ENCODE measurements at places on chromosomes 6 and 20.

- no peak for DNase-seq
These were observed 77.3 kb downstream of the GRM4 start for GRCh38 chr6:34068462-34069044.

- no peak for DNase-seq
These were observed 98.0 kb upstream of the SLC24A3 start for GRCh38 chr20:19114410-19114809.

GRCh38 chr20:48749437-48749836 is 78.4 kb downstream of the PREX1 start:
- DNase-seq = no peak

GRCh38 chr6:126672649-126673048 is 332.7 kb downstream of the CENPW start:
- no peak for DNase-seq

GRCh38 chr6:147986846-147987245 is 355.8 kb upstream of the SASH1 start:
- no peak for DNase-seq

GRCh38 chr20:9408422-9409300 is 105.7 kb upstream of the LAMP5 start:
- DNase-seq = no peak

- DNase-seq = no peak
These were observed 97.7 kb downstream of the BTBD9 start for GRCh38 chr6:38542031-38542430.

DNA sequence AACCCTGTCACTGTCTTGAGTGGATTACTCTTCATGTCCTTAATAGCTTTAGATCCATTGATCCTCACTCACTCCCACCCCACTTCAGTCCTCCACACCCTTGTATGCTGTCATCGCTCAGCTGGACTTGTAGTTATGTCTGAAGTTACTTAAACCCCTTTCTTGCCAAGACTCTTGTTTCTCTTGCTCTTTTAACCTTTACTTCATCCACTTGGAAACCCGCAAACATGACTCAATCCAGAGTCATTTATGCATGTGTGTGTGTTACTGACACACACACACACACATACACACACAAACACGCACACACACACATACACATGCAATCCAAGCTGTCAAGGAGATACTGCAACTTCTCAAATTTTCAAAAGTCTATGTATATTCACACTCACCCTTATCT is 341.8 kb downstream of the SYNE1 start:
- no peak for DNase-seq

DNA sequence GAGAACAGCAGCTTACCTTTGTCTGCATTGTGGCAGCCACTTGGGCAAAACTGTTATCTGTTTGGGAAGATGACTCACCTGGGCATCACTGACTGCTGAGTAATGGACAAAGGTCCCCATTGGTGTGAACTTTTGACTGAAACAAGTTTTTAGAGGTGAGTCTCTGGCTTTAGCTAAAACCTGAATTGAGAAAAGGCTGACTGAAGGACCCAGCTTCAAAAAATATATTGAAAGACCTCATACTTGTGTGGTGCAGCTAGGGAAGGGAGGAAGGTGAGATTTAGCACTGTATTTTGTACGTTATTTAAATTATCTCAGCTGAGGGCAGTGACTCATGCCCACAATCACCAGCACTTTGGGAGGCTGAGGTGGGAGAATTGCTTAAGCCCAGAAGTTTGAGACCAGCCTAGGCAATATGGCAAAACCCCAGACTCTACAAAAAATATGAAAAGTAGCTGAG is 4.5 kb upstream of the CITED2 start:
- no peak for DNase-seq

DNA sequence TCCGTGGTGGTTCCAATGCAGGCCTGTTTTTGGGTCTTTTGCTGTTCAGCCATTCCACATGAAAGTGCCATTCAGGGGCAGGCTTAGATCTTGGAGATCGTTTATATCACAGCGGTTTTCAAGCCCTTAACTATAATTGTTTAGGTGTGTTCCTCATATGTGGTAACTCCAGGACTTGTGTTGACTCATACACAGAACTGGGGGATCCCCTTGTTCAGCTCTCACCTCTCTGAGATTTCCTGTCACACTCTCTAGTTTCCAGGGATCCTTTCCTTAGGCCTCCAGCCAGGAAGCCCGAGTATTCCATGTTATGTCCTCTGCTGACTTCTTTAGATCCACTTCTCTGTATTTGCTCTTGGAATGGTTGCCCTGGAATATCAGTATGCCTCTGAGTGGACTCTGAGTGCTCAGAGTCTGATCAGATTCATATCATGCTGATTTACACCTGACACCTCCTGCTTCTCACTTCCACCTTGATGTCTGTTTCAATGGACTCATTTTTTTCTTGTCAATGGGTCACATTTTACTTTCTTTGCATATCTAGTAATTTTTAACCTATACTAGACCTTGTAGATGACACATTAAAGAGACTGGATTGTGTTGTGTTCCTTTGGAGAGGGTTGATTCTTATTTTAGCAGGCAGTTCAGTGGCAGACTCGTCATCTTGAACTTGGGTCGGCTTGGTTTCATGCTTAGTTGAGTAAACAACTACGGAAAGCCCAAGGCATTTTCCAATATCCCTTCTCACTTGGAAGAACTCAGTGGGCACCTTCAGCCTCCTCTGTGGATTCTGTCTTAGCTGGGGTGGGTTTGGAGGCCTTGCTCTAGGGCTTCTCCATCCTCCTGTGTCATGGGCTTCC is 13.1 kb downstream of the NTSR1 start:
- DNase-seq = no peak

DNA sequence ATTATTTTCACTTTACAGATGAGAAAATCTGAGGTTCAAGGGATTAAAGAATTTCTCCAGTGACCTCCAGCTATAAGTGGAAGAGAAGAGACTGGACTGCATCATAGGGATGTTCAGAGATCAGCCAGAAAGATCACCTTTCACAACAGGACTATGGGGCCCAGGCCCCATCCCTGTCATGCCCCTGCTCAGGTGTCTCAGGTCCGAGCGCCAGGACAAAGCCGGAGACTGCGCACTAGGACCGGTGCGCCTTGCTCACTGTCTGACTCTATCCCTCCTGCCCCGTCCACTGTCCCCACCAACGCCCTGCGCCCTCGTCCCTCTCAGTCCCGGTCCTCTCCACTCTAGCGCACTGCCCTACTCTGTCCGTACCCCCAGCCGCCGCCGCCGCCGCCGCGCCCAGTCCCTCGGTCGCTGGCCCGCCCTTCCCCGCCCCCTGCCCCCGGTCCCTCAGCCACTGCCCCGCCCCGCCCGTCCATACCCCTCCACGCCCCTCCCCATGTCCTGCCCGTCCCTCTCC is 521 bp upstream of the RAD21L1 start:
- DNase-seq = no peak

GRCh38 chr6:169328112-169328801 is 74.6 kb upstream of the THBS2 start:
- no peak for DNase-seq

GRCh38 chr6:90911642-90912041 is 324.8 kb upstream of the MAP3K7 start:
- DNase-seq = no peak

GRCh38 chr20:44092551-44093248 is 94.3 kb downstream of the JPH2 start:
- no peak for DNase-seq

Data from activated naive CD4-positive, alpha-beta T cell (primary cell).